Erythroblast (primary cell): ENCODE measurements at places on chromosomes 12 and 14.
A peak's percentile ranks its signal among the peaks of the same experiment; 100 is the strongest.

DNA sequence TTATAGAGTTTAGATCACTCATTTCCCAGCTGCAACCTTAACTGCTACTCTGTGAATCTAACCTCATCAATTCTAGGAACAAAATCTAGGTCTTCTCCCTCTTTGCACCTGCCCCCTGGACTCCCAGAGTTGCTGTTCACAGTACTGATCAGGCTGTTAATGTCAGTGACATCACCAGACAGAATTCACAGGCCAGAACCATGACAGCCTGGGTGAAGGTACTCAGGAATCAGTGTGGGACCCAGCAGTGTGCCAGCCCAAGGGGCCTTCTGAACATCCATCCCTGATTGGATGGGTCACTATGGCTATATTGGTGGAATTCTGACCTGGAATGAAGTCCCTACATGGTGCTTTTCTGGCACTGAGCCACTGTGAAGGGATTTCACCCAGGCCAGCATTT, 72.8 kb downstream of the CLMN start:
- DNase-seq = no peak

- no peak for DNase-seq
Observed at GRCh38 chr12:78951803-78952551, 87.4 kb downstream of the SYT1 start.

DNA sequence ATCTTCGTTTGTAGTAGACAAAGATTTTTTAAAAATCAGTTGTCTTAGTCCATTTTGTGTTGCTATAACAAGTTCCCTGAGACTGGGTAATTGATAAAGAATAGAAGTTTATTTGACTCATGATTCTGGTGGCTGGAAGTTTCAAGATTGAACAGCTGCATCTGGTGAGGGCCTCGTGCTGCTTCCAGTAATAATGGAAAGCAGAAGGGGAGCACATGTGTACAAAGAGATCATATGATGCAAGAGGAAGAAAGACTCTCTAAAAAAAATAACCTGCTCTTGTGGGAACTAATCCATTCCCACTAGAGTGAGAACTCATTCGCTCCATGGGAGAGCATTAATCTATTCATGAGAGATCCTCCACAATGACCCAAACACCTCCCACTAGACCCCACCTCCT, 24.8 kb downstream of the MUCL1 start:
- DNase-seq = peak; percentile 18

- no peak for DNase-seq
Observed at GRCh38 chr12:92951006-92951405, 21.9 kb upstream of the EEA1 start.

- DNase-seq = peak; percentile 88
Observed at GRCh38 chr12:6778574-6779550, 6.5 kb downstream of the LAG3 start.

DNA sequence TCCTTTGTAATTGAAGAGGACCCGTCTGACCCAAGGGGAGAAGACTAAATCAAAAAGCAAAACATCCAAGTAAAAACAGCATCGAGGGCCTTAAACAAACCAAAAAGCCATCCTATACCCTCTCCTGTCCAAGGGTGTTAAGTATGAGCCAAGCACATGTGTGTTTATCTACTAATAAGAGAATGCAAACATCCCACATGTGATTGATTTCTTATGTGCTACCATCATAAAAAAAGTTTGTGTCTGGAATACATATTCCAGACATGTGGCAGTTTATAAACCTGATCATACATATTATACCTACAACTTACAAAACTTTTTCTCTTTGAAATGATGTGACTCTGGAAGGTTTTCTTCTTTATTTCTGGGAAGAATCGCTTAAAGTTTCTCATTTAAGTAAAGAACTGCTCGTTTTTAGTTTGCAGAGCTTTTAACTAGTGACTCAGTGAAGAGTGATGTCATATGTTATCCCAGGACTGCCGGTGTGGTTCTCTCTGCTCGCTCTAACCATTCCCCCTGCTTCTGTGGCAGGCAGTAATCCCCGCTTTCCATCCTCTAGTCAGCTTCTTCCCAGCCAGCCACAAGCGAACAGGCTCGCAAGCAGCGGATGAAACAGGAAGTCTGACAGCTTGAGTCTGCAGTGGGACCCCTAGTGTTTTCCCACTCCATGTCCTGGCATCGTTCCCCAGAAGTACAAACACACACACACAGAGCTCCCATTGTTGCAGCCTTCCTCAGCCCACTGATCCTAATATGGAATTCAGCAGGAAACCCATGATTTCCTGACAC, 431 bp upstream of the RHOJ start:
- no peak for DNase-seq

DNA sequence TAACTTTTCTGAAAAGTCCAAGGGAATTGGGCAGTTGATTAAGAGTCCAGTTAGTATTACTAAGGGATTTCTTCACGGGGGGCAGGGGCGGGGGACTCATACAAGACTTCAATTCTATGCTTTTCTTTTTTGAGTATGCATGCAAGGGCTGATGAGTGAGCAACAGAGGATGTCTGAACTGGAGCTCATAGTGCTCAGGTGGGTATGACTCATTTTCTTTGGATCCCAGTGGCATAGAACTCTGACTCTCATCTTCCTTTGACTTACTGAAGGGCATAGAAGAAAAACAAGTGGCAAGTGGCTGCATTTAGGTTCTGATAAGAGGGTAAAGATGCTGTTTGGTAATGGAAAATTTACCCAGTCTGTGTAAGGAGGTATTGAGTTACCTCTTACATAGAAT, 749.2 kb downstream of the NOVA1 start:
- DNase-seq = no peak

DNA sequence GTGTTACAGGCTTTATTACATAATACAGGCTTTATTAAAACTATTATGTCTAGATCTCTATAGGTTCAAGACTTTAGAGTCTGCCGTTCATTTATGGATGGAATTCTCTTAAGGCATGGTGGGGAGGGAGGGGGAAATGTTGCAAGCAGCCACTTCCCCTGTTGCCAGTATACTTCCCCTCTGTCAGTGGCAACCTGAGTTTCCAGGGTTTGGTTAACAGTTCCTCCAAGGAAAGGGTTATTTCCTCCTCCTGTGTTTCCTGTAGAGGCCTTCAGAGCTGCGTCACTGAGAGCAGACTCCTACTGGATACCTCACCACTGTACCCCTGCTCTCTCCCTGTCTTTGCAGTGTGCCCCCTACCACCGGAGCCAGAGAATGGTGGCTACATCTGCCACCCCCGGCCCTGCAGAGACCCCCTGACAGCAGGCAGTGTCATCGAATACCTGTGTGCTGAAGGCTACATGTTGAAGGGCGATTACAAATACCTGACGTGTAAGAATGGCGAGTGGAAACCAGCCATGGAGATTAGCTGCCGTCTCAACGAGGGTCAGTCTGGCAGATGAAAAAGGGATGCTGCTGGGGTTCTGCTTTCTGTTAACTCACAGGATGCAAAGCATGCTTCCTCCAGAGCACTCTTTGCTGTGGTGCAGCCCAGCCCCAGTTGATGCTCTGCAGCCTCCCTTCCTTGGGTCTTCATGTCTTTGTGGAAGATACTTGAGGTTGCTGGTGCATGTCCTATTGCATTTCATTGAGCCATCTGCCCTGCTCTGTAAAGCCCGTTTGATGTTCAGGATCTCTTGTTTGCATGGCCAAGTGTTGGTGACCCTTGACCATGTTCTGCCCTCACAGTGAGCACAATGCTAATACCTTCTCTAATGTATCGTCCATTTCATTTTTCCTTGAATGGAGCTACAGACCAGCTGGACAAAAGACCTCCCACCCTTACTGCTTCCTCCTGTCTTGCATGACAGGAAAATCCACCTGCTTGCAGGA, 63.6 kb upstream of the SRSF5 start:
- no peak for DNase-seq

- no peak for DNase-seq
Observed at GRCh38 chr14:98456231-98456630, 815.8 kb downstream of the BCL11B start.

DNA sequence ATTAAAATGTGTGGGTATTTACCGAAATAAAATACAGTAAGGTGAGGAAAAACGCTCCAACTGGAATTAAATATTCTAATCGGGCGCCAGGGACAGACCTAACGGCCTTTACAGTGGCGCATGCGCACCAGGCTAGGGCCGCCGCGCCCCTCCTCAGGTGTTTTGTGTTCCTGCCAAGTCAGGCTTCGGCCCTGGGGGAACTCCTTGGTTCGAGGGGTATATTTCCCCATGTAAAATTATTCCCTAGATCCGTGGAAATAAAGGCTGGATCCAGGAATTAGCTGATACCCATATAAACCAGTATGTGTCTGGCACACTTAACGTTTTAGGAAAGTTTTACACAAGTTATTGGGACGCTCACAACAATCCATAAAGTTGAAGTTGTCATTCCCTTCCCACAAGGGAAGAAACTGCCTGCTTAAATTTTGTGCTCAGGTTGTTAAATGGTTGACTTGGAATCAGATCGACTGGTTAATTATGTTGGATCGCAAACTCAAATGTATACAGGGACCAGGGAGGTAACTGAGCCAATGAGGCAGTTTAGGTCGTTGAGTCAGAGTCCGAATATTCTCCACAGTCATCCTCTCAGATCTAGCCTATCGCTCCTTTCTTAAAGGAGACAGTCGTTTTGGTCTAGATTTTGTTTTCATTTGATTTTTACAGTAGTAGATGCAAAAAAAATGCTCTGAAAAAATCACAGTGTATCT, 621 bp upstream of the ANAPC7 start:
- DNase-seq = peak; percentile 91

DNA sequence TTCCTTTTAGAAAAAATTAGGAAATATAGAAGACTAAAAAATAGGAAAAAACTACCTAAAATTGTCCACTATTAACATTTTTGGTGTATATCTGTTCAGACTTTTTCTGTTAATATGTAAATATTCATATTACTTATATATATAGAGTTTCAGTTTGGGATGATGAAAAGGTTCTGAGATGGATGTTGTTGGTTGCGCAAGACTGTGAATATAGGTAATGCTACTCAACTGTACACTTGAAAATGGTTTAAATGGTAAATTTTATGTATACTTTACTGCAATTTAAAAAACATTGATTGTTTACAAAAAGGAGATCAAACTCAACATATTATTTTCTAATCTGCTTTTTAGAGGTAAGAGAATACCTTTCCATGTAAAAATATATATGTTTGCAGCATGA, 200.9 kb downstream of the RAD51B start:
- no peak for DNase-seq
